K562 (cell line): ENCODE measurements at places on chromosomes 6 and 20. TPM values are rescaled to one million over a fixed set of nuclear protein-coding genes. Genes with fewer than 3 reads are reported as not detected.

Gene NPEPL1
- 5.0 and 5.6 TPM in 2 replicates for polyA plus RNA-seq

Gene NMBR
- polyA plus RNA-seq = not detected in 2 replicates

- H3K4me1 ChIP-seq = no peaks in the 10 kb centered on the region
- no peak for DNase-seq
Observed at GRCh38 chr6:56143796-56144195, 103.6 kb downstream of the COL21A1 start.

DNA sequence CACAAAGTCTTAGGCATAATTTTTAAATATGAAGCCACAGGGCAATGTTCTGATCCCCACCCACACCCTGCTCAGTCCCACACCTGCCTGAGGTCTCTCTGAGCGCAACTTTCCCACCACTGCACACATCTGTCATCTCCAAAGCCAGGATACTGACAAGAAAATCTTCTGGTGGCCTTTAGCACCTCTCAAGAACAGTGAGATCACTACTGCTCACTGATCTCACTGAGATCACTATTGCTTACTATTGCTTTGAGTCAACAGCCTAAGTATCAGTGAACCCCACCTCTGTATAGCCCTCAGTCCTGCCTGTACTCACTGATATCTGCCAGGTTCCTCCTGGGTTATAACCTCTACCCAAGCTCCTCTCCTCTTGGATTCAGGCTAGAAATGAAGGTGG lies 6.4 kb downstream of the TNFRSF21 start:
- H3K36me3 ChIP-seq = no peaks in the 10 kb centered on the region
- no peak overlapping the region for H3K4me3 ChIP-seq
- DNase-seq = no peak

GRCh38 chr6:105747823-105748405 lies 338.2 kb upstream of the PRDM1 start:
- no peak overlapping the region for H3K4me3 ChIP-seq
- H3K27ac ChIP-seq = no peak overlapping the region
- DNase-seq = no peak
- H3K36me3 ChIP-seq = no peaks in the 10 kb centered on the region
- H3K4me1 ChIP-seq = no peaks in the 10 kb centered on the region
- 0 out of 2 replicates have a peak, but pooled peaks cover 4% of the 10 kb centered on the region for H3K27me3 ChIP-seq

- H3K27ac ChIP-seq = peak overlapping the region; percentile 70
- H3K4me3 ChIP-seq = no peak overlapping the region
- no peaks in the 10 kb centered on the region for H3K27me3 ChIP-seq
- peaks cover 48% of the 10 kb centered on the region for H3K36me3 ChIP-seq
- peak; percentile 76 for DNase-seq
- peaks cover 37% of the 10 kb centered on the region for H3K4me1 ChIP-seq
Observed at GRCh38 chr6:34276881-34277762, 28.3 kb upstream of the SMIM29 start.

DNA sequence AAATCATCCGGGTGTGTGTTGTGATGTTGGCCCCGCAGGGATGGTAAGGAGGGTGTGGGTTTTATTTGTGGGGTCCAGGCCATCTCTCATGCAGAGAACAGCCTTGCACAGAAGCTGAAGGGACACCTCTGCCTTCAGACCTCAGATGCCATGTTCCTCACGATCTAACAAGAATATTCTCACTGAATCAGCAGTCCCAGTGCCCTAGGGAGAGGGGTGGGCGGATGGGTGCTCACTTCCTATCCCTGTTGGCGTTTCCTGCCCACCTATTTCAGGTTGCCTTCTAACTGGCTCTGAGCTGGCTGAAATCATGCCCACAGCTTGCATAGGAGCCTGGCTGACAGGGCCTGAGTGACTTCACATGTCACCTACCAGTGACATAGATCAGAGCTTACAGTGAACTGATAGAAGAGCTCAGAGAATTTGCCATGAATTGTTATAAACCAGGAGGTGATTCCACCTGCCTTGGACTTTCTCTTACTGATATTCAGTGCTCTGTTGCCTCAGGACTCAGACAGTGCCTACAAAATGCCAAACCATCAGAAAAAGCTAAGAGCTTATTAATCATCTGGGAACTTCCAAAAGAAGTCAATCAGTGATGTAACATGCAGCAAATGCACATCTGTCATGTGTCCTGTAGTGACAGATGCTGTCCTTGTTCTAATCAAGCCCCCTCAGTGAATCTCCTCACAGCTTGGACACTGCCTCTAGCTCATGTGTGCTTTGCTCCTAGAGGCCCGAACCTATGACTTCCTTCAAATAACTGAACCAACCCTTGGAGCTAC lies 285.8 kb upstream of the PRND start:
- H3K27me3 ChIP-seq = peaks cover 5% of the 10 kb centered on the region
- H3K4me1 ChIP-seq = no peaks in the 10 kb centered on the region
- H3K36me3 ChIP-seq = no peaks in the 10 kb centered on the region
- DNase-seq = no peak
- no peak overlapping the region for H3K27ac ChIP-seq
- H3K4me3 ChIP-seq = no peak overlapping the region

DNA sequence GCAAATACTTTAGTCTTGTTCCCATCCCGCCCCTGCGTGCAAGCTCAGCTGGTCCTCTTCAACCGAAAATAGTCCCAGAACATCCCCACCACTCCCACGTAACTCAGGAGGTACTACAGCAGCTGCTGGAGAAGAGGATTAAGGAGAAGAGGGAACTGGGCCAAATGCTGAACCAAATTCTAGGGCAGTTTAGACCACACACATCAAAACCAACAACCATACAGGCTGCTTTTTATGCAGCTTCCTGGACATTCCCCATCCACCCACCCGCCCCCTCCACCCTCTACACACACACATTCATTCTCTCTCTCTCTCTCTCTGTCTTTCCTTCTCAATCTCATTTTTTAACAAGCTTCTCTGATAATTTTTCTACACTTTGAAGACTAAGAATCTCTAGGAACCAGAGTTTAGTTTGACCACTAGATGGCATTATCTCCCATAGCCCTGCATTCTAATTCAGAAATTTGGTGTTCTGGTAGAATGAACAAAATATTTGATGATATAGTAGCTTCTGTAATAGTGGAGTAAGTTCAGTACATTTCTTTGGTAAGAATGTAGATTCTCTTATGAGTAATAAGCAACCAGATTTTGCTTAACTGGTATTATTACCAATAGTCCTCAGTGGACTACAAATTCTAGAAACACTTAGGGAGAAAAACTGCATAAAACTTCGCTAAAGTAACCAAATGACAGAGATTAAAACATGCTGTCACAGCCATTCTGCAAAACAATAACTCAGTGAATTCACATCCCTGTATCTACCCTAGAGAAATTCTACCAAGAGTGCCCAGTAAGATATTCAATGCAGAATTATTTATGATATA lies 52.1 kb upstream of the BEND6 start:
- H3K4me3 ChIP-seq = no peak overlapping the region
- no peak overlapping the region for H3K27ac ChIP-seq
- DNase-seq = peak; percentile 43
- no peaks in the 10 kb centered on the region for H3K4me1 ChIP-seq
- H3K36me3 ChIP-seq = no peaks in the 10 kb centered on the region

DNA sequence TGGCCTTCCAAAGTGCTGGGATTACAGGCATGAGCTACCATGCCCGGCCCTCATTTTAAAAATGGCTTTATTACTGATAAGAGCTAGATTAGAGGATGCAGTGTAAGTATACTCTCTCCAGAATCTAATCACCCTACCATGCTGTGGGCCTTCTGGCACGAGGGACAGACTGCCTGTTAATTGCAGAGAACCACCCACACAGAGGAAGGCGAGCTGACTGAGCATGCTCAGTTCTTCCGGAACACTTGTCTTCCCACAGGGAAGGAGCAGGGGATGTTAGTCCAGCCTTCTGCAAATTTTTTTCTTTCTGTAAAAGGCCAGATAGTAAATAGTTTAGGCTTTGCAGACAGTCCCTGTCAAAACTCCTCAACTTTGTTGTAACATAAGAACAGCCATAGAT lies 48.9 kb downstream of the ALDH5A1 start:
- no peak overlapping the region for H3K4me3 ChIP-seq
- no peak for DNase-seq
- H3K4me1 ChIP-seq = no peaks in the 10 kb centered on the region
- no peak overlapping the region for H3K27ac ChIP-seq
